NCI-H69 (cell line): ENCODE measurements at places on chromosomes 5 and 9.

DNA sequence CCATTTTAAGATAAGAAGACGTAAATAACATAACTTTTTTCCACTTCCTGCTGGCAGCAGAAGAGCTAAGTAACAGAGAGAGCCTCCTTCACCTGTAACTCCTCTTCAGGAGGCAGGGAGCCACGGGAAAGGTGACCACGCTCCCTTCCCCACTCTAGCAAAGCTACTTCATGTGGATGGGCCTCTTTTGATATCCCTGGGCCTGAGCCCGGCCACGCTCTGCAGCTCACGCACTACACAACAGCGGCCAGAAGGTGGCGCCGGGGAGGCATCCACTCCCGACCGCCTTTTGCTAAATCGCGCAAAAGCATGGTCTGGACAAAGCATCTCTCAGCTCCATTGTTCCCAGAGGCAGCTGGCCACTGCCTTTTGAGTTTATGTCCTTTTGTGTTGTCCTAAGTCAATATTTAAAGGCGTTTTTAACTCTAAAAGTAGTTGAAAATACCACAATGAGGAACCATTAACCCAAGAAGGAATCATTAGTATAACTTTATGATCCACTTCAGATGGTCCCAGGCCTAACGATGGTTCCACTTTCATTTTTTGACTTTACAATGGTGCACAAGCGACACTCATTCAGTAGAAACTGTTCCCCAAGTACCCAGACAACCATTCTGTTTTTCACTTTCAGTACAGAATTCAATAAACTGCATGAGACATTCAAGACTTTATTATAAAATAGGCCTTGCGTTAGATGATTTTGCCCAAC lies 23.6 kb downstream of the CMBL start:
- peak; percentile 94 for DNase-seq

DNA sequence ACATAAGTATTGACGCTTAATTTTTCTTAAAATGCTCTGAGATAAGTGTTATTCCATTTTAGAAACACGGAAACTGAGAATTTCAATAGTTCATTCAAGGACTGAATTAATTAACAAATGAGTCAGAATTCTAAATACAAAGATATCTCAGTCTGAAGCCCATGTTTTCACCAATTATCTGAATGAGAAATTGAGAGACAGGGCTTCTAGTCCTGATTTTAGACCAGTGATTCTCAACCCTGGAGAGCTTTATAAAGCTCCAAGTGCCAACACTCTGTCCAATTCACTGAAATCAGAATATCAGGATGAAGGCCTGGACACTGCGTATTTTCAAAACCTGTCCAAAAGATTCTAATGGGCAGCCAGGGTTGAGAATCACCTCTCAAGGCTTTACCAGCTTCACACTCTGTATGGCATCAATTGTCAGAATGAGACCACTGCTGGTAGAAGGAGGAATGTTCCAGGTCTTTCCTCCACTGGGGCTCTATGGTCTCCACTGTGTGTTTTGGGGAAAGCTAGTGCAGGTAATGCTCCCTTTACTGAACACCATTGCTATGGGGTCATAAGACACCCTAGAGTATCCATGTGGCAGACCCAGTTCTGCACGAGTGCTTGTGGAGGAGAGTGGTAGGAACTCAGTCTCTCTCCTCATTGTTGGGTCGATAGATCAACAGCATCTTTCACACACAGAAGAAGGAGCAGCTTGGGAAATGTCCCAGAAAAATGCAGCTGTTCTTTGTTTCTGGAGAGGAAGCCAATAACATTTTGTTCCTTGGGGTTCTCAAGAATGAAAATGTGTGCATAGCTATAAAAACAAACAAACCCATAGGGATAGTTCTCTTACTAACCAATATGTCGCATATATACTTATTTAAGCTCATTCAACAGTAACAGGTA lies 99.7 kb upstream of the OSMR start:
- DNase-seq = no peak

GRCh38 chr5:150214289-150214688 lies 24.4 kb downstream of the SLC6A7 start:
- DNase-seq = no peak

GRCh38 chr9:137295238-137295811 lies 6.7 kb downstream of the NRARP start:
- peak; percentile 63 for DNase-seq

- no peak for DNase-seq
These were observed 454.4 kb downstream of the NR2F1-AS1 start for GRCh38 chr5:93126634-93127033.

DNA sequence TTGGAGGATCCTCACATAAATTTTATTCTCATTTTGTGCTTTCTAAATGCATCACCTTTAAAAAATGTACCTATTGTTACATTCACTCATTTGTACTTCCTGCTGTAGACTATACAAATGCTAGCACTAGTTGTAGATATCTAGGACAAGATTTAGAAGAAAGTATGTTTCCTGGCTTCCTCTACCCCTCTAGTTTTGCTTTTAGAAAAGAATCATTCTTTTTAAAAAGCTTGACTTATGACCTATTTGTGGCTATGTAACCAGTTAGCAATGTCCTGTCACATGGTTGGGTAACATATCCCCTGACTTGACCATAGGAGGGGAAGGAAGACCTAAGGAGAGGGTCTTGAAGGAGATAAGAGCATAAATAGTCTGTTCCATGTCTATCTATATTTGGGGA lies 13.3 kb downstream of the CAMK4 start:
- no peak for DNase-seq

DNA sequence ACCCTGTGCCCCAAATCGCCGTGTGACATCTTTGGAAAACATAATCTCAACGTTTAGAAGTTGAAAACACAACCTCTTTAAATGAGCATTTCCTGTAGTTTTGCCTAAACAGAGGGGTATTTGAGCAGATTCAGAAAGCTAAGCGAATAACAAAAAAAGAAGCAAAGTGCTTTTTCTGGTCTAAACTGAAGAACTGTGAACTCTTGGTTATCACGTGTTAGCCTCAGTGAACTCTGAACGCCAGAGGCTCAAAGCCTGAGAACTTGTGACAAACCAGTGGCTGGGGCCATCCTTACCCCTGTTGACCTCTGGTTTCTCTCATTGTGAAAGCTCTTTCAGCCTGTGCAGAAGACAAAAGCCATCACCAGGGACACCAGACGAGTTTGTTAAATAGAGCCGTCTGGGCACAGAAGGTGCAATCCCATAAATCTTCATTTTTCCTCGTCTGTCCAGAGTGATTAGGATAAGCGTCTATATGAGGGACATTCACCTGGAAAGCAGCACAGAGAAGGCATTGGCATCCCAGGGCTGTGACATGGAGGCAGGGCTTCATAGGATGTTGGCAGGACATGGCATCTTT lies 61.4 kb upstream of the ICE1 start:
- no peak for DNase-seq
